ENCODE measurements at places on chromosomes 1 and 21. TPM values are rescaled to one million over a fixed set of nuclear protein-coding genes. Genes with fewer than 3 reads are reported as not detected.

The OR2T11 gene
- not detected for total RNA-seq

The KCNN3 gene
- total RNA-seq: not detected

The C1orf74 gene
- 0.63 TPM for total RNA-seq

DNA sequence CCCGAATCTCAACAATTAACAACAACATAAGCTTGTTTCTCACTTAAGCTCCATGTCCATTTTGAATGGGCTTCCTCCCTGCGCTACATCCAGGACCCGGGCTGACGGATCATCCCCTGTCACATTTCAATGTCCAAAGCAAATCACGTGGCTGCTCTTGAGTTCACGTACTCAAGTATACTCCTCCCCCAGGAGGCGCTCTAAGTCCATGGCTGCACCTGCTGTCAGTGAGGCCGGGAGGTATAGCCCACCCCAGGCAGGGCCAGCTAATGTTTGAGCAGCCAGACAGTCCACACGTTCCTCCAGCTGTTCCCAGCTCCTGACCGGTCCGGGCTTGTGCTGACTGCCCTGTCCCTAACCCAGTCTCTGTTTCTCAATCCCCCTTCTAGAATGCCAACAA lies 220.8 kb downstream of the SLC35F3 start:
- no peaks in the 10 kb centered on the region for H3K4me1 ChIP-seq
- DNase-seq: peak; percentile 5
- H3K4me3 ChIP-seq: no peak overlapping the region
- H3K27ac ChIP-seq: no peak overlapping the region
- no peaks in the 10 kb centered on the region for H3K36me3 ChIP-seq
- H3K27me3 ChIP-seq: peaks cover 9% of the 10 kb centered on the region

GRCh38 chr21:40021558-40022351 lies 154.5 kb downstream of the PCP4 start:
- no peaks in the 10 kb centered on the region for H3K27me3 ChIP-seq
- DNase-seq: no peak
- H3K36me3 ChIP-seq: no peaks in the 10 kb centered on the region
- H3K4me3 ChIP-seq: no peak overlapping the region

The AIRE gene
- total RNA-seq: 0.11 TPM

The MPL gene
- total RNA-seq: not detected

- no peaks in the 10 kb centered on the region for H3K27me3 ChIP-seq
- no peak overlapping the region for H3K27ac ChIP-seq
- H3K4me1 ChIP-seq: no peaks in the 10 kb centered on the region
- H3K36me3 ChIP-seq: no peaks in the 10 kb centered on the region
- no peak for DNase-seq
- no peak overlapping the region for H3K4me3 ChIP-seq
Observed at GRCh38 chr1:212671342-212672031, 28.2 kb downstream of the BATF3 start.

- no peaks in the 10 kb centered on the region for H3K36me3 ChIP-seq
- DNase-seq: no peak
- H3K4me3 ChIP-seq: no peak overlapping the region
Observed at GRCh38 chr1:67814121-67814772, 19.0 kb downstream of the GNG12 start.

DNA sequence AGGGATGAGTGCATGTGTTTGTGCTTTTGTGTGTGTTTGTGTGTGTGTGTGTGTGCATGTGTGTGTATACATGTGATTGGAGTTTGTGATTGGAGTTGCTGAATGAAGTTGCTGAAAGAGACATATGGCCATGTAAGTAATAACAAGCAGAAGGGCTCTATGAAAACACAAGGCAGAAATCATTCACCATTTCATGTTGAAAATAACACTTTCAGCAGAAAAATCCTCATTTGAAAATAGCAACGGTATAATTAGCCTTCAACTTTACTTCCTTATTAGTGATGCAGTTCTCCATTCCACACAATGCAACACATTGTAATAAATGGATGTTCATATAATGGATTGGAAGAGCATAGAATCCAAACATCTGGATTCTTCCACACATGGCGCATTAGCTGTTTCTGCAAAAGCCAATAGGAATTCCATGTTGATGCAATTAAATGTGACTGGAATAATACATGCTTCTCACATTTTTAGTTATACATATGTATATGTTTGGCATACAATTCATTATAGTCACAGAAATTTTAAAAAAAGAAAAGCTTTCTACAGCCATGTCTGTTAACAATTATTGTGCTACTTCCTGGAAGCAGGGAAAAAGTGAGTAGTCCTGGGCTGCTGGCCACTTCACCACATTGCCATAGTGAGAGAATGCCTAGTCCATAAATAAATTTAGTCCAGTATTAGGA lies 538.0 kb downstream of the LTN1 start:
- H3K27me3 ChIP-seq: no peaks in the 10 kb centered on the region
- no peaks in the 10 kb centered on the region for H3K4me1 ChIP-seq
- no peak overlapping the region for H3K4me3 ChIP-seq
- DNase-seq: no peak
- no peak overlapping the region for H3K27ac ChIP-seq

The MEGF6 gene
- 62.2 TPM for total RNA-seq

GRCh38 chr1:173424782-173425407 lies 52.2 kb upstream of the PRDX6 start:
- DNase-seq: no peak
- H3K4me3 ChIP-seq: no peak overlapping the region
- peaks cover 12% of the 10 kb centered on the region for H3K4me1 ChIP-seq
- H3K36me3 ChIP-seq: no peaks in the 10 kb centered on the region
- H3K27ac ChIP-seq: no peak overlapping the region

The CFHR4 gene
- not detected for total RNA-seq

DNA sequence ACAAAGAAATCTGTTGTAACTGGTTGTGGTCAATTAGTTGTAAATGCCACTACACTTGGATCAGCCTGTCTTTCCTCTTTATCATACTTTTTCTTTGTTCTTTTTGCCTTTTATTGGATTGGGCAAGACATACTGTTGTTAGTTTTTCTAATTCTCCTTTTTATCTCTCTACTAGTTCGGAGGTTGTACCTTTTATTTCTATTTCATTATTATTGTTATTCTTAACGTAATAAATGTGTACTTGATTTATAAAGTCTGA lies 59.2 kb downstream of the IVNS1ABP start:
- H3K27me3 ChIP-seq: no peaks in the 10 kb centered on the region
- H3K4me3 ChIP-seq: no peak overlapping the region
- H3K27ac ChIP-seq: no peak overlapping the region
- H3K36me3 ChIP-seq: no peaks in the 10 kb centered on the region

The SPRR5 gene
- not detected for total RNA-seq

The HTR6 gene
- total RNA-seq: 2.1 TPM

Data from CD4-positive, alpha-beta T cell (primary cell).